Myocyte (in vitro differentiated cells): ENCODE measurements at places on chromosomes 4 and X.

GRCh38 chr4:41104155-41104554, 110.2 kb downstream of the APBB2 start:
- DNase-seq, result no peak

DNA sequence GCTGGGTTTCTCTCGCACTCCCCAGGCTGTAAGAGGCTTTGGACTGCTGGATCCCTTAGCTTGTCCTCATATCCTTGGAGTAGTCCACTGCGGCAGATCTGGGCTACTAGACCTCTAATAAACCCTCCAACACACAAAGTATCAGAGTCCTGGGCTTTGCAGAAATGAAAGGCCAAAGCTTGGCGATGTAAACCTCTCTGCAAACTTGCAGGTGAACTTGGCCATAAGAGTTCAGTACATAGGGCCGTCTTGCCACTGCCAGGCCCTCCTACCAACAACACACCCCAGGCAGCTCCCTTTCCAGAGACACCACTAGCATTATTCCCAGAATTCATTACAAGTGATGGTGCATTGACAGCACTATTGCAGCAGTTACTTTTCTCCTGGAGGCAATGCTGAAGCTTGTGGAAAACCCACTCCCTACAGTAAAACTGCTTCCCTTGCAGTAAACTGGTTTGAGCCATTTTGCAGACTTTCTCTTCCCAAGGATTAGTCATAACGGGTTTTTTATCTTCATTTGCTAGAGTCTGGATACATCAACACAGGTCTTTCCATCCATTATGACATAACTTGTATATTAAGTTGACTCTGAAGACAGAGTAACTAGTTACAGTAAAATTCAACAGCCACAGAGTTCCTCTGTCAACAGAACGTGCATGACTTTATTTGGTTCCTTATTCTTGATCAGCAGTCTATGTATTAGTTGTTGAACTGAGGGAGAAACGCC, 2.4 kb downstream of the ANKRD50 start:
- peak; percentile 5 for DNase-seq

- no peak for DNase-seq
These were observed 161.1 kb upstream of the NDST4 start for GRCh38 chr4:115274545-115274944.

- DNase-seq, result no peak
These were observed 129.6 kb downstream of the IL1RAPL2 start for GRCh38 chrX:104695593-104695992.

GRCh38 chr4:6030679-6031078, 12.4 kb upstream of the C4orf50 start:
- no peak for DNase-seq

- DNase-seq, result no peak
These were observed 539.7 kb upstream of the GRID2 start for GRCh38 chr4:91764085-91764484.

GRCh38 chrX:154368630-154369448, 5.6 kb downstream of the FLNA start:
- DNase-seq, result peak; percentile 94

DNA sequence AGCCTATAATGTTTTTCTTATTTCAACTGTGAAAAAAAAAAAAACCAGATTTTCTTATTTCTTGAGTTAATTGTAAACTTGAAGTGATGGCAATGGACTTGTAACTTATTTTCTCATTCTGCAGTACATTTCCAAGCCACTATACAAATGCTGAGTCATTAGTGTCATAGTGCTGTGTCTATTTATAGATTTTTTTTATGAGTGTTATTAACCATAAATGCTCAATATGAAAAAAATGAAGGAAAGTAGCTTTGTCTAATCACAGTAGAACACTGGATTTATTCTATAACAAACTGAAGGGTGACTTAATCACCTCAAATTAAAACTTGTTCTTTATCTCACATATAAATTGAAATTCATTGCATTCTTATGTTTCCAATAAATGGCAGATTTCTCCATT, 718.6 kb downstream of the CCSER1 start:
- DNase-seq, result peak; percentile 13

GRCh38 chr4:149965206-149965605, 113.0 kb upstream of the DCLK2 start:
- DNase-seq, result no peak

GRCh38 chr4:85776096-85776495, 301.1 kb downstream of the ARHGAP24 start:
- DNase-seq, result no peak

- DNase-seq, result no peak
These were observed 72.3 kb upstream of the STIM2 start for GRCh38 chr4:26788341-26788733.

GRCh38 chrX:40729598-40730584, 5.5 kb downstream of the MED14 start:
- no peak for DNase-seq

GRCh38 chr4:106140601-106141000, 175.4 kb downstream of the TBCK start:
- no peak for DNase-seq

GRCh38 chr4:99587803-99588202, 13.2 kb downstream of the MTTP start:
- DNase-seq, result no peak

- DNase-seq, result no peak
These were observed 930.1 kb downstream of the ADGRL3 start for GRCh38 chr4:62130230-62130629.

- DNase-seq, result no peak
These were observed 878.7 kb upstream of the TENM3 start for GRCh38 chr4:181364504-181364903.

DNA sequence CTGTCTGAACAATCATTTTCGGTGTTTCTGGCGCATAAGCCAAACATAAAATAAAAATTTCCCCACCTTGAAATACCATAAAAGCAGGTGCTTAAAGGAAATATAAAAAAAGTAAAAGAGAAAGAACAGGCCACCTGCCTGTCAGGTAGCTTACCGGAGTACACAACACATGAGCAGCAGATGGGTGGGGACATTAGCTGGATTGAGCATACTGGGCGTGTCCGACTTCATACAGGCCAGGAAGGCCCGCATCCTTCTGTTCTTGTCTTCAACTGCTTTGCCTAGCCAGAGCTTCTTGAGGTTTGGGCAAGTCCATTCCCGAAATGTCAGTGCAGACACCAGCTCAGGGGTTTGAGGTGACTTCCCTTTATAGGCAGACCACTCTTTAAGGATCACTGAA, 66.7 kb downstream of the FAM120C start:
- no peak for DNase-seq
